ENCODE measurements at places on chromosomes 2 and 18.

DNA sequence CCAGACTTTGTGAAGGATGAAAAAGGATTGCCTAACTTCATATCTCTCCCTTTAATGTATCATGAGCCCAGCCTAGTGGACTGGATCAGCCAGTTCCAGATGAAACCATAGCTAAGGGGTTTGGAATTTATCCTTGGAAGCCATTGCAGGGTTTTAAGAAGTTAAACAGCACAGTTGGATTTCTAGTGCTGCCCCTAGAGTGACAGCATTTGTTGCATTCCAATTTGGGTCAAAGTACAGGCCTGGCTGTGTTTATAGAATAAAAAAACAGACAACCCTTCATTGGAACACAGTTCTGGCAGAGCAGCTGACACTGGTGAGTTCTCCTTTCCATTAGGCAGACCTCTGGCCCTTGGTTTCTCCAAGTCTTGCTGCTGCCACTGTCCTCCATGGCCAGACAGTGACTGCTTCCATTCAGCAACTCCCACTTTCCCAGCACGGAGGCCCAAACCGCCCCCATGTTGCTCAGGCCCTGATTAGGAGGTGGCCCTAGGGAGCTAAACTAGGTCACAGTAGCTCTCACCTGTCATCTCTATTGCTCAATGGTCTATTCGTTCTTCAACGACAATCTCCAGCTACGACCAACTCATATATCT, 8.0 kb downstream of the GPR39 start:
- no peak for DNase-seq

DNA sequence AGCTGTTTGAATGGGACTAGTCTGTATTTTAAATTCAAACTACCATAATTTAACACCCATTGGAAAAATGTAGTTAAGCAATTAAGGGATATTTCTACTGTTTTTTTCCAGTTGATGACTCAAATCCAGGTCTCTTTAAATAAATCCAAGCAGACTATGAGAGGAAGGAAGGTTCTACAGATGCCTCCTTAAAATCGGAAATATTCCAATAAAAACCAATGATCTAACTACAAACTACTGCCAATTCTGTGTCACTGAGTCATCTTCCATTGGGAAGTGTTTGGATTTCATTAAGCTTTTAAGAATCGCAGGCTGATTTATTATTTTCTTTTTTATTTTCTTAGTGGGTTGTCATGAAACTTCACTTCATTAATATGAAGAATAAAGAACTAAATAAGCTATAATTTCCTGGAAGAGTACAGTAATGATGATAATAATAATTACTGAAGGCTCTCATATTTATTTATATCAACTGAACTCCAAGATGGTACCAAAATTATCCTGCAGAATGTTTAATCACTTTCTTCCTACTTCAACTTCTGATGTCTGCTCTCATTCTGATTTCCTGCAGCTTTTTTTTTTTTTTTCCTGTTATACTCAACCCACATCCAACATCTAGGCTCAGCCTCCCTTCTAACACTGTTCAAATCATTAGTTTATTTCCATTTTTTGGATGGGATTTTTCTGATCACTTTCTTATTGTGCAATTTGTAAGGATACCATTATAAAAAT, 166.3 kb upstream of the FN1 start:
- no peak for DNase-seq

DNA sequence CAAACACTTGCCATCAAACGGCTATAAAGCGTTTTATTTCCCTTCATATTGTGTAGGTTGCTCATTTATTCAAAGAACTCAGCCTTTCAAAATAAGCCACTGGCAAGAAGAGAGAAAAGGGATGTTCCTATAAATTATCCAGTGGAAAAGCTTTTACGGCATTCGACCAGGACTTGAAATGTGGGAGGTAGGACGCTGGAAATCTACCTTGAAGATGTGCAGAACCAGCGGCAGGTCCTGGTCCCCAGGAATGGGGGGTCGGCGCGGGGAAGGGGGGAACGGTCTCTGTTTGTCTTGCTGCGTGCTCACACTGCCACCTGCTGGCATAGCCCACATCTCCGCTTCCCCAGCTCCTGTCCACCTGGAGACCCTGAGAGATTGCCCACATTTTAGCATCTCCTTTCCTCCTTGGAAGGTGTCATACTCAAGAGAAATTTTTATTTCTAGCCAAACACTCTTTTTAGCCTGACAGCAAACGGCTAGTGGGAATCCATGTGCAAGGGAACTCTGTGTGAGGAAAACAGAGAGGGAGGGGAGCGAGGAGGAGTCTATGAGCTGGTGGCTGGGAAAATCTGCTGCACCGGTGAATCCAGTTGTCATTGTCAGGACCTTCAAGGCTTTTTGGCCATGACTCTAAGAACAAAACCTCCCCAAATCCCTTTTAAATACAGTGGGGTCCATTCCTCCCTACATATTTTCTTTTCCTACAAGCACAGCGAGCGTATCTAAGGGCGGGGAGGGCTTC, 349.0 kb upstream of the PKDCC start:
- peak; percentile 8 for DNase-seq

- DNase-seq, result no peak
These were observed 9.4 kb downstream of the INSIG2 start for GRCh38 chr2:118097657-118098056.

- DNase-seq, result no peak
These were observed 34.4 kb upstream of the NT5C1B start for GRCh38 chr2:18623782-18624181.

DNA sequence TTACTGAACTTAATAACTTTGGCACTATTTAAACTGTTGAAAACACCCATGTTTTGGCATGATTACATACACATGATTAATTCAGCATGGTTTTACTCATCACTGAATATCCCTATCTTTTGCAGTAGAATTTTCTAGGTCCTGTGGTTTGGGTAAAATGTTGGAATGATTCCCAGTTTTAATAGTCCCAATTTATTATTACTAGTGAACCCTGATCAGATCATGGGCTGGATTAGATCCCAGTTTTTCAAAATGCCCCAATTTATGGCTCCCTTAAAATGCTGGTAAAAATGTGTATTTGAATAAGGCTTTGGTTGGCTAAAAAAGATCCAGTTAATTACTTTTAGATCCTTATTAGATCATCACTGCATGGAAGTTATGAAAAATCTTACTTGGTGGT, 273.6 kb upstream of the NRP2 start:
- DNase-seq, result no peak

DNA sequence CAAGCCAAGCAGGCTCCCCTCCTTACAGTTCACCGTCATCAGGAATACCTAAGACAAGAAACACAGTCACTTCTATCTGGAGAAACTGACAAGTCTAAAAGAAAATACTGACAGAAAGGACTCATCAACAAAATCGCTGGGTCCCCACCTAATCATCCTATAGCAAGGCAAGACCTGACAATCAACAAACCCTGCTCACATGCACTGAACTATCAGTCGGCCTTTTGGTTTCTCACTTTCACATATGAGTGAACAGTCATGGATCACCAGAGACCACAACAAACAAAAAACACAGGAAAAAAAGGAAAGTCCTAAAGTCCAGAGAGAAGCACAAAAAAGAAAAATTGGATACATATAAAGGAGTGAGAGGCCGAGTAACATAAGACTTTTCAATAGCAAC, 70.4 kb downstream of the SEMA4F start:
- no peak for DNase-seq

DNA sequence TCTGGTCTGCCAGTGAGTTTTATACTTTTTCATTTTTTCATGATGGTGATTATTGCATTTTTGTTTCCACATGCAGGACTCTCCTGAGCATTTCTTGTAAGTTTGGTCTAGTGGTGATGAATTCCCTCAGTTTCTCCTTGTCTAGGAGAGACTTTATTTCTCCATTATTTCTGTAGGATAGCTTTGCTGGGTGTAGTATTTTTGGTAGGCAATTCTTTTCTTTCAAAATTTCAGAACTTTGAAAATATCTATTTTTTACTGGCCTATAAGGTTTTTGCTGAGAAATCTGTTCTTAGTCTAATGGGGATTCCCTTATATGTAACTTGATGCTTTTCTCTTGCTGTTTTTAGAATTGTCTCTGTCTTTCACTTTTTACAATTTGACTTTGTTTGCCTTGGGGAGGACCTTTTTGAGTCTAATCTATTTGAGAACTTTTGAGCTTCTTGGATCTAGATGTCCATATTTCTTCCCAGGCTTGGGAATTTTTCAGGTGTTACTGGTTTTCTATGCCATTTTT, 149.1 kb downstream of the UBR3 start:
- DNase-seq, result no peak

DNA sequence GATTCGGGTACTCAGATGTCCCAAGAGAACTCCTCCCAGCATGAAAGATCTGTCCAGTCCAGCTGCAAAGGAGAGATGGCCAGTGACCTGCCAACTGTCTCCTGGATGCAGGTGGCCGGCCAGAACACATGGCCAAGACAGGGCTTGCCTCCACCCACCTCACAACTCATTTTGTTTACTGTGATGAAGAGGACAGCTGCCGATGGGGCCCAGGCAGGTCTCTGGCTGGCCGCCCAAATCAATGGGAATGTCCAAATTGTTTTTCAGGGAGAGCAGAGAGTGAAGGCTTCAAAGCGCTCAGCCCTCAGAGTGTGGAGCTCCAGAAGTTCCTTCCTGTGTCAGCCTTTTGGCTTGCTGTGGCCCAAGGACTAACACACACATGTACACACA, 41.9 kb downstream of the FOSL2 start:
- DNase-seq, result no peak

DNA sequence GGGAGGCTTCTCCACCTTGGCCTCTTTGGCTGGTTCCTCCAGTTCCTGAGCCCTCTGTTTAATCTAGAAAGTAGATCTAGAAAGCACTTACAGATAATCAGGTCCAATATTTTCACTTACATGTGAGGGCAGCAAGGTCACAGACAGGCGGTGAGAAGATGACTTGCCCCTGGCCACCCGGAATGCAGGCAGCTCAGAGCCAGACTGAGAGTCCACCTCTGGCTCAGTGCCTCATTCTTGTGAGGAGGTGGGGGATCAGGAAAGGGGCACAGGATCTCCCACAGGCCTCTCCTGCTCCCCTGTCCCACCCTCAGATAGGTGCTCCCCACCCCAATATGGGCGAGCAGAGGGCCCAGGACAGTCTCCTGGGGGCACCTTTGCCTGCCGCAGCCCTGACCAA, 5.8 kb downstream of the WNT6 start:
- no peak for DNase-seq

DNA sequence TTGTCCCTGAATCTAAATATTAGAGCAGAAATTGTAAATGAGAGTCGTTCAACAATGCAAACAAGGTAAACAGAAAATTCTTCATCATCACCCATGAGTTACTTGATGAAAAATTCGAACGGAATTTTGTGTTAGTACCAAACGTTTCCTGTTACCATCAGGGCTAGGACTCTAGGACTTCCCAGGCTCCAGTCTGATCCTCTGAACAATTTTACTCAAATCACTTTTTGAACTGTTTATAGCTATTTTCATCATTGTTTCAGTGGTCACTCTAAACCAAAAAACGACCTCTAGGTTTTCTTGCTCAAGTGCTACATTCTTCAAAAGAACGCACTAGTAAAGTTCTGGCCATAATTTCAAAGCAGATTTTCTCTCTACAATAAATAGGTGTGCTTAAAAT, 273.3 kb downstream of the MREG start:
- no peak for DNase-seq

GRCh38 chr2:218876562-218877219, 4.0 kb upstream of the WNT10A start:
- peak; percentile 79 for DNase-seq

DNA sequence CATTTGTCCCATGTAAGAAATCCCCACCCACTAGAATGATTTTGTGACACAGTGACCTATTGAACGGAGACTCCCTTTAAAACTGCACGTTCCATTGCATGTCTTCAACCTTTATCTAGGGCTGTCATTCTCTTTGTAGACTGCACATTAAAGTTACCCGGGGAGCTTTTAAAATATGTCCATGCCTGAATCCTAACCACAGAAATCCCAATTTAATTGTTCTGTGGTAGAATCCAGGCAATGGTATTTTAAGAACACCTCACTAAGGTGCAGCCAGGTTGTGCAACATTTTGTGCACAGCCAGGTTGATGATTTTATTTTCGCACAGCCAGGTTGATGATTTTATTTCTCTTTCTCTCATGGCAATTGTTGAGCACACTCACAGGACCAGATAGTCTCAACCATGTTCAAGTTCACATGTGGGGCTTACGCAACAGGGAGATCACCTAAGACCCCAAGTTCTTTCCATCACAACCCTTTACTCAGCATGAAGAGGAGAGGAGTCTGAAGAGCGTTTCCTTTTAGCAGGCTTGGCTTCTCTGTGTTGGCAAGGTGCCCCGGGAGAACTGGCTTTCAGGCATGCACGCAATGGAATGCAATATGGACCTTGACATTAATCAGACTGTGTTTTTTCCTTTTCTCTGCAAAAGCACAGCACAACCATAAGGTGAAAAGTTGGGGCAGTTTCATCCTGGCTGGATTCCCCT, 467.3 kb upstream of the ETAA1 start:
- no peak for DNase-seq

DNA sequence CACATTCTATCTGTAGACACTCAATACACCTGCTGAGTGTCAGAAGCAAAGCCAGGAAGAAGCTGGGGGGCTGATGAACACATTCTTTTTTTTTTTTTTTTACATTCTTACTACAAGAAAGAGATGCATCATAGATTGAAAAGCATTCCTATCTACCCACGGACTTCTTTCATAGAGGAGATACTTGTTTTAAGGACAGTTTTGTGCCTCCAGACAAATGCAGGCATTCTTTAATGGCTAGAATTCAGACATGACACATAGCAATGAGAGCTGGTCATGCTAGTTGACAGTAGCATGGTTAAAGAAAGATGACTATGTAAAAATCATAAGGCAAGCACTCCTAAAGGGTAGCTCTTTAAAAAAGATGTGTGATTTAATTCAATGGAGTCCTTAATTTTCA, 110.2 kb downstream of the EPHA4 start:
- no peak for DNase-seq

- no peak for DNase-seq
These were observed 3.4 kb upstream of the GFPT1 start for GRCh38 chr2:69390471-69390870.

- DNase-seq, result no peak
These were observed 22.6 kb upstream of the SUCLG1 start for GRCh38 chr2:84481702-84482101.

Measured in activated CD4-positive, alpha-beta T cell treated with anti-CD3 and anti-CD28 coated beads, Interleukin-2, Interleukin-6, amounts not matched to agents 100 ng/mL and 50 ng/mL, durations not matched to agents 16 hours and 8 hours (primary cell).